ENCODE measurements at places on chromosomes 2 and 18. TPM values are rescaled to one million over a fixed set of nuclear protein-coding genes. Genes with fewer than 3 reads are reported as not detected.

GRCh38 chr2:210072922-210073509 lies 70.6 kb downstream of the RPE start:
- H3K4me1 ChIP-seq: no peaks in the 10 kb centered on the region
- no peak for DNase-seq
- no peaks in the 10 kb centered on the region for H3K36me3 ChIP-seq
- H3K27ac ChIP-seq: no peak overlapping the region
- no peaks in the 10 kb centered on the region for H3K27me3 ChIP-seq
- no peak overlapping the region for H3K4me3 ChIP-seq

DNA sequence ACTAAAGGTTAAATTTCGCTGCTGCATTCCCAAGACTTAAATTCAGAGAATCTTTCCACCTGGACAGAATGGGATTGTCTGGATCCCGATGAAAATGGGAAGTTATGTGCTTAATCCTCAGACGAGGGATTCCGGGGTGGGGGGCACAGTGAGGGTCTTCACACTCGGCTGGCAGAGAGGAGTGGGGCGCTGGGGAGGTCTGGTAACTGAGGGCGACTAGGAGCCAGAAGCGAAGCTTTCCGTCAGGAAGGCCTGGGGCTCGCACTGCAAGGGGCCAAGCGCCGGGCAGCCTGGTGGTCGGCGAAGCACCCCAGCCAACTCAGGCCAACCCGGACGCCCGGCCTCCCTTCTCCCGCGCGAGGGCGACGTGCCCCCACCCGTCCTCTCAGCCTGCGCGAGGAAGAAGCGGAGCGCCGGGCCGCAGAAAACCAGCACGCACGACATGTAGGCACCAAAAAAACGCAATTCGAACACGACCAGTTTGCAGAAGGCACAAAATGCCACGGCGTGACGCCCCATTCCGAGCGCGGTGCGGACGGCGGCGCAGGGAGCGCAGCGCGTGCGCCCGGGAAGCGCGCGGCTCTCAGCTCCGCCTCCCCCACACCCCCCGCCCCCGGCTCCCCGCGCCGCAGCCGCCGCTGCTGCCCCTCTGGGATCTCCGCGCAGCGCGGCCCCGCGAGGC lies 188.1 kb downstream of the ZEB2 start:
- peaks cover 4% of the 10 kb centered on the region for H3K4me1 ChIP-seq
- H3K4me3 ChIP-seq: peak overlapping the region; percentile 71
- peak overlapping the region; percentile 84 for H3K27ac ChIP-seq
- peak; percentile 68 for DNase-seq
- H3K27me3 ChIP-seq: no peaks in the 10 kb centered on the region

DNA sequence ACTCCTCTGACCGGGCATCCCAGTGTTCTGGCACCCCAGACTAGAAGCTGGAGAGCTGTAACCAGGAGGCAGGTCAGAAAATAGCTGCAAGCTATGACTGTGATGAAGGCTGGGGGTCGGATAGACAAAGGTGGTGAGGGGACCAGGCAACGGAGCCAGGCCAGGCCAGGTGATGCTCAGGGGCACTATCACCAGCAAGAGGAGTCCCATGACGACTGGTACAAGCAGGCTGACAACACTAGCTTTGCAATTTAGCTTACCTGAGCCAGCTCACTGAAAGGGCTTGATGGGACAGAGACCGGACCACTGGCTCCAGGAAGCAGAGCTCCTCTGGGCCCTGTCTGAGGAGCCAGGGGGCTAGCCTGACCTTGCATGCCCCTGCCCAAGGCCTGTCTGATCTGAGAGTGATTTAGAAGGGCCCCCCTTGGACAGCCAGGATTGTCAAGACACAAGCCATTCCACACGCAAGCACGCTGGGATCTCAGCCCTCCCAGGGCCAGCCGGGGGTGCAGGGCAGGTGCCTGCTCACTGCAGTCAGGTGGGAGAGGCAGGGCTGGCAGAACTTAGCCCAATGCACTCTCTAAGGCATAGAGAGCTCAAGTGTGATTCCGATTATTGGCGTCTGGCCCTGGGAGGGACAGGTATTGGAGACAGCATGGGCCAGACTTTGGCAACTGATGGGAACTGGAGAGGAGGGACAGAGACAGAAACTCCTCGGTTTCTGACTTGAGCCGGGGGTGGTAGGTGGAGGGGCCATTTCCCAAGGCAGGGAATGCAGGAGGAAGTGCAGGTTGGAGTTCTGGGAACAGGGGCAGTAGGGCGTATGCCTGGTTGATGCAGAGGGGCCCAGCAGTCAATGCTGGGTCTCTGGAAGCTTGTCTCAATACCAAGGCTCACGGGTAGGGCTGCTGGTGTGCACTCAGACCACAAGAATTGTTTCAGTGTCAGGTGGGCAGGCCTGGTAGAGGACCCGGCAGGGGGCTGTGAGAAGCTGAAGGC lies 47.7 kb downstream of the MYO7B start:
- H3K27me3 ChIP-seq: no peaks in the 10 kb centered on the region
- no peak overlapping the region for H3K27ac ChIP-seq
- DNase-seq: no peak
- H3K36me3 ChIP-seq: no peaks in the 10 kb centered on the region
- no peaks in the 10 kb centered on the region for H3K4me1 ChIP-seq

GRCh38 chr2:20525041-20526035 lies 78.5 kb downstream of the RHOB start:
- no peaks in the 10 kb centered on the region for H3K4me1 ChIP-seq
- no peak overlapping the region for H3K27ac ChIP-seq
- no peaks in the 10 kb centered on the region for H3K27me3 ChIP-seq
- no peak overlapping the region for H3K4me3 ChIP-seq
- no peak for DNase-seq

DNA sequence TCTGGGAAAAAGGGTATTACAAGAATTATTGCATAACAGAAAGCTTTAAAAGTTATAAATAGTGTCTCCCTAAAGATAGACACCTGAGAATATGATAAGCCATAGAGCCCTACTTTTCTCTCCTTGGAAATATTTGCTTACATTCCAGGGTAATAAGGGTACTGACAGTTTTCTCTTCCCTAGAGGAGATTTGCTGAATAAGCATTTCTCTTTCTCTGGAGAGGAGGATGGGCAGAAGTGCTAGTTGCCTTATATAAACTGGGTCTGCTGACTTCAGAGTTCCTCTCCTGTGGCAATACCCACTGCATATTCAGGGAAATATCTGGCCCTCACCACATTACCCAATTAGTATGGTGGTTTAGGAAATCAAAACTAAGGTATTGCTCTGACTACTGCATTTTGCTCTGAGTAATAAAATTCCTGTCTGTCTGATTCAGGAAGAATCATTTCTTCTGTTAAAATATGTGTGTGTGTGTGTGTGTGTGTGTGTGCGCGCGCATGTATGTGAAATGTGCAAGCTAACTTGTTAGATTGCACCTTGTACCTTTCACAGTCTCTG lies 1391.3 kb downstream of the DSC3 start:
- H3K4me3 ChIP-seq: no peak overlapping the region
- H3K36me3 ChIP-seq: no peaks in the 10 kb centered on the region
- DNase-seq: no peak
- H3K27me3 ChIP-seq: no peaks in the 10 kb centered on the region

DNA sequence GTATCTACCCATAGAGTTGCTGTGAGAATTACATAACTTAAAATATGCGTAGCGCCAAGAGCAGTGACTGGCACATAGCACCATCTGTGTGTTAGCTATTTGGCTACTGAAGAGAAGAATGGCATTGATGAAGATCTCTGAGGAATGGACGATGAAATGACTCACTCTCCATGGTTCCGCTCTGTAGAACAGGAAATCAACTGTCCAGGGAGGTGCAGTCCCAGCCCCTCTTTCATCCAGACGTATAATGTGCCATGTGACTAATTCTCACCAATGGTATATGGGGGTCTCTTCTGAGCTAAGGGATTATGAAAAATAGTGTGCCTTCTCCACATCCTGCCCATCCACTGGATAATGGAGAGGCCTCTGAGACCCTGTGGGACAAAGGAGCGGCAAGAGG lies 254.8 kb downstream of the CYP26B1 start:
- H3K4me1 ChIP-seq: no peaks in the 10 kb centered on the region
- no peak overlapping the region for H3K4me3 ChIP-seq
- H3K36me3 ChIP-seq: no peaks in the 10 kb centered on the region
- H3K27me3 ChIP-seq: no peaks in the 10 kb centered on the region
- H3K27ac ChIP-seq: no peak overlapping the region
- DNase-seq: no peak

DNA sequence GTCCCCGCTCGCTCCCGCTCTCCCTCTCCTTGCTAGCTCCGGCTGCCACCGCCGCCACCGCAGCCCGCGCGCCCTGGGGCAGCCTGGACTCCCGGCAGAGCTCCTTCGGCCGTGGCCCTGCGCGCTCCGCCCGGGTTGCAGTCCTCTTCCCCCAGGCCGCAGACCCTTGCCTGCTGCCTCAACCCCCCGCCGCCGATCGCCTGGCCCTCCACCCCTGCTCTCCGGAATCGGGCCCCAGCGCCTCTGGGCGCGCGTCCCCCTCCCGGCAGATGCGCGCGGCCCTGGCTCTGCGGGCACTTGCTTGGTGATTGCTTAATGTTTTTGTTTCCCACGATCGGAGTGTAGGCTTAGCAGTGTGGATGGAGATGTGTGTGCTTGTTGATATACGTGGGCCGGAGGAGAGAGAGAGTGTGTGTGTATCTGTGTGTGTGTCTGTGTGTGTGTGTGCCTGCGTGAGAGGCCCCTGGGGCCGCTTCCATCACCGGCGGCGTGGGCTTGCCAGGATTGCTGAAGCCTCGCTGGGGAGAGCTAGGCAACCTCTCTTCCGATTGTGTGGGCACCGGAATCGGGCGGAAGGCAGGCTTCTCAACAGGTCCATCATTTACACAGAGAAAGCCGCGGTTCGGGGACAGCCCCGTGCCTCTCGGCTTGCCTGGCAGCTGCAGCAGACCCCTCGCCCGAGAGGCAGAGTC lies 877 bp downstream of the INHBB start:
- no peaks in the 10 kb centered on the region for H3K36me3 ChIP-seq
- peaks cover 64% of the 10 kb centered on the region for H3K27me3 ChIP-seq
- DNase-seq: no peak
- H3K27ac ChIP-seq: no peak overlapping the region
- H3K4me3 ChIP-seq: peak overlapping the region; percentile 24

GRCh38 chr2:170500770-170501169 lies 214.4 kb upstream of the SP5 start:
- H3K27ac ChIP-seq: no peak overlapping the region
- H3K4me3 ChIP-seq: no peak overlapping the region
- no peak for DNase-seq
- no peaks in the 10 kb centered on the region for H3K4me1 ChIP-seq
- H3K36me3 ChIP-seq: no peaks in the 10 kb centered on the region

DNA sequence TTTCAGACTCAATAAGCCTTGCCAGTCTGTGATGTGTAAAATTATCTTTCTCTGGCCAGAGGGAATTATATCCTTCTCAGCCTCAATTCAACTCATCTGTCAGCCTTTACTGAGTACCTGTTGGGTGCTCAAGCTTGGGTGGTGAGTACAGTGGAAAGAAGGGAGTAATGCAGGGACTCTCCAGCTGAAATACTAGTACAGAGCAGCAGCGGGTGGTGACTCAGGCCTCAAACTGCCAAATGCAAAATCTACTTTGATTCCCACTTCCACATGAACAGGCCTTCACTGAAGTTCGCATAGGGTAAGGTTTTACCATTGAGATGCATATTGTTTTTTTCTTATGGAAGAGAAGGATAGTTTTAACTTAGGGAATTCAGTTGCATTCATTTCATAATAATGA lies 326.8 kb downstream of the LRRTM1 start:
- no peaks in the 10 kb centered on the region for H3K27me3 ChIP-seq
- H3K36me3 ChIP-seq: no peaks in the 10 kb centered on the region
- H3K27ac ChIP-seq: no peak overlapping the region
- DNase-seq: no peak
- H3K4me3 ChIP-seq: no peak overlapping the region
- no peaks in the 10 kb centered on the region for H3K4me1 ChIP-seq

DNA sequence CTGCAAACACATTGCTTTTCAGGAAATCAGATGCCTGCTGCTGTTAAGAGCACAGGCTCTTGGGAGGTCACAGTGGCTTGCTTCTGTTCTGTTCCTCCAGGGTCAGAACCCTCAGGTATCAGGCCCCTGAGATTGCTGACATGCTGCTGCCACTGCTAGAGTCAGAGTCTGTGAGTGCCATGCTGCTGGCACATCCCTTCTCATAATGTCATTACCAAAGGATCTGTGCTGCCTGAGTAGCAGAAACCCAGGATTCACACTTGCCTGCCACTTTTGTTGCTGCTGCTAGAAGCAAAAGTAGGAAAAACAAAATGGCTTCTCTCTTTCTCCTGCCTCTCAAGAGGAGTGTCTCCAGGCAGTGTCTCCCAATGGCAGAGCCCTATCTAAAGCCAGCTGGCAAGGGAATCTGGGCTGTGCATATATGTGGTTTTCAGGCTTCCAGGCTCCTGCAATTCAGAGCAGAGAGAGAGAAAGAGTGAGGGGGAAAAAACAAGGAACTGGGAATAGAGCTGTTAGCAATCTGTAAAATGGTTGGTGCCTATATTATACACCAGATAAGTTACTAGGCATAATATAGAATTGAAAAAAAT lies 180.3 kb downstream of the MYCN start:
- peaks cover 7% of the 10 kb centered on the region for H3K4me1 ChIP-seq
- H3K27ac ChIP-seq: no peak overlapping the region
- no peaks in the 10 kb centered on the region for H3K27me3 ChIP-seq
- H3K4me3 ChIP-seq: no peak overlapping the region

GRCh38 chr2:207184768-207185167 lies 19.0 kb upstream of the KLF7 start:
- H3K27ac ChIP-seq: no peak overlapping the region
- H3K4me1 ChIP-seq: no peaks in the 10 kb centered on the region
- H3K27me3 ChIP-seq: no peaks in the 10 kb centered on the region
- no peak overlapping the region for H3K4me3 ChIP-seq
- no peak for DNase-seq
- no peaks in the 10 kb centered on the region for H3K36me3 ChIP-seq

DNA sequence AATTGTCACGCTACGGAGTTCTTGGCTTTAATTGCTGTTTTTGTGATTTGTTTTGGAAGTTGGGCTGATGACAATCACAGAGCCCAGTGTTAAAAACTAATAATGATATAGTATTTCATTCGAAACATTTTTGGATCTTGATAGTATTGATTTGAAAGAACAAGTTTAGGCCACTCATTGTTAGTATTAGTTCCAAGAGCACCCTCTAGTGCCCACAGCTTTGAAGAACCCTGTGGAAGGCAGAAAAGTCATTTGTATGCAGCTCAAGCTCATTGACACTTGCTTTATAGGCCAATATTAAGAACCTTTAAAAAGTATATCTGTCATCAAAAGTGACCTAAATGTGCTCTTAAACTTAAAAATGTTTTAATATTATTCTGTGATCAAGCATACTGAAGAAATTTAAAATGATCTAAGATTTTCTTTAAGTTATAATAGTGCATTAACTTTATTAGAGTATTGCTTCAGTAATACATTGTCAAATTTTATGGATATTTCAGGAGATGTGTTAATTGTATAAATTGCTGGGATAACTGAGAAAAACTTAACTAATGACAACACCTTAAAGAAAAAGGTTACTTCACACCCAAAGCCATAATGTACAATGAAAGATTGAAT lies 191.0 kb downstream of the GRB14 start:
- H3K36me3 ChIP-seq: no peaks in the 10 kb centered on the region
- H3K27me3 ChIP-seq: no peaks in the 10 kb centered on the region
- H3K27ac ChIP-seq: no peak overlapping the region

GRCh38 chr18:24878289-24878688 lies 417.9 kb downstream of the HRH4 start:
- no peak overlapping the region for H3K27ac ChIP-seq
- H3K4me1 ChIP-seq: no peaks in the 10 kb centered on the region
- no peaks in the 10 kb centered on the region for H3K36me3 ChIP-seq
- H3K4me3 ChIP-seq: no peak overlapping the region

PDE6D gene
- total RNA-seq: 20.0 TPM

SPC25 gene
- total RNA-seq: 16.0 TPM

KLHL14 gene
- total RNA-seq: 0.08 TPM

UGT1A10 gene
- total RNA-seq: 45.2 TPM

DLGAP1 gene
- total RNA-seq: 0.50 TPM

RBM44 gene
- total RNA-seq: 0.48 TPM

HRH4 gene
- not detected for total RNA-seq

CHRND gene
- total RNA-seq: not detected
